PC-9 (cell line): ENCODE measurements at places on chromosomes 7 and 10. TPM values are rescaled to one million over a fixed set of nuclear protein-coding genes. Genes with fewer than 3 reads are reported as not detected.

Gene GSAP
- 15.6 and 17.2 TPM in 2 replicates for total RNA-seq

GRCh38 chr10:58965855-58966254, 210.6 kb upstream of the PHYHIPL start:
- no peak for DNase-seq

- no peak for DNase-seq
Measured at GRCh38 chr10:97891497-97892167, 42.0 kb downstream of the GOLGA7B start.

GRCh38 chr7:125934955-125935354, 1005.3 kb upstream of the POT1 start:
- DNase-seq = no peak

GRCh38 chr7:137488038-137488437, 144.5 kb upstream of the PTN start:
- DNase-seq = no peak

Gene TMEM225B
- 1.5 and 1.8 TPM in 2 replicates for total RNA-seq
